Right ventricle myocardium superior (tissue), 1 donor: ENCODE measurements at places on chromosomes 5 and 9. TPM values are rescaled to one million over a fixed set of nuclear protein-coding genes. Genes with fewer than 3 reads are reported as not detected.

Gene TOR1A
- 12.0 TPM for total RNA-seq

DNA sequence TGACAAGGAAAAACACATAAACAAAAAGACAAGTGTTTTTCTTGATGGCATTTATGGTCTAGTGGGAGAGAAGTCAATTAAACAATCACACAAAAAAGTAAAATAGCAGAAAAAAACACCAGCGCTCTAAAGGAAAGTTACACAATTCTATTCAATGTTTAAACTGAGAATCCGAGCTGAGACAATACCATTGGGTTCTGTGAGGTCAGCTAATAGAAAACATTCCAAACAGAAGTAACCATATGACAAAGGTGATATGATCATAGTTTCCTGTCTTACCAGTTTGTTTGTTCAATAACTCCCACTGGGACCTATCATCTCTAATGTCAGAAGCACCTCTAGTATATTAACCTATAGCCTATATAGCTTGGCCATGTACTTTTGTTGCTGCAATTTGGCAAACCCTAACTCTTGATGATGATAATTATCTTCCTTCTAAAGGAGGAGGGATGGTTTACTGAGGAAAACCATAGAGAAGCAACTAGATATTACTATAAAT lies 1030.0 kb downstream of the CDH12 start:
- DNase-seq = no peak

DNA sequence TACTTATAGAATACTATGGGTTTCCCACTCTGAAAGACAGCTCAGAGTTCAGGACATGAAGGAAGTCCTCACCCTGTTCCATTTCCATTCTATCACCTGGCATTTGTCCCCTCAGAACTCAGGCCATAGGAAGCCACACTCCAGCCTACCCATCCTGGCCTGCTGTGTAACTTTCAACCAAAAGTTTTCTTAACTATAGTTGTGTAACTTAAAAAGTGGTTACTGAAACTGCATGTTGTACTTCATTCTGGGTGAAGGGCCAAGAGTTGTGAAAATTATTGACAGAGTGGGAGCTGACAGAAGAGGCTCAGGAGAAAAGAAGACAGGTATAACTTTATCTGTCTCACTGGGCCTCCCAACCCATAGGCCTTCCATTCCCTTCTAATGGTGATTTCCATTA lies 212.5 kb downstream of the RAB3C start:
- no peak for DNase-seq

GRCh38 chr9:130411566-130411915 lies 33.2 kb upstream of the ASS1 start:
- DNase-seq = no peak

DNA sequence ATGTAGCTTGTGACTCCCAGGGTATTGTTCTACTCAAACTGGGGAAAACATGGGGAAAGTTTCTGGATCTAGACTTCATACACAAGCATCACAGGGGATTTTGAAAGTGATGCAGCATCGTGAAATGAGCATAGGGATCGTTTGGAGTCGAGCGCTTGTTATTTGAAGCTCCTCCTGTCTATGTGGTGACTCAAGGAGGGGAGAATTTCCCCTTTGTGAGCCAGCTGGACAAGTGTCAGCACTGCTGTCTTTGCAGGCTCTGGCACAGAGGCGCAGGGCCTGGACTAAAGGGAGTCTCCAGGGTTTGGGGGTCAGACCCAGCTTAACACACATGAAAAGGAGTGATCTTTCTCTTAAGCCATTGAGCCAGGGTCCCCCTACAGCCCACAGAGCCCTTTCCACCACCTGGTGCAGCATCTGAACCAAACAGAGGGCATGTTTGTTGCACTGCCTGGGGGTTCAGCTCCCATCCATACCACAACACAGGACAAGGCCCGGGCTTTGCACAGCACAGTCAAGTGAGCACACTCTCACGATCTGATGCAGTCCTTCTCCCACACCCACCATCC lies 51.0 kb downstream of the IRF1 start:
- DNase-seq = peak; percentile 84

DNA sequence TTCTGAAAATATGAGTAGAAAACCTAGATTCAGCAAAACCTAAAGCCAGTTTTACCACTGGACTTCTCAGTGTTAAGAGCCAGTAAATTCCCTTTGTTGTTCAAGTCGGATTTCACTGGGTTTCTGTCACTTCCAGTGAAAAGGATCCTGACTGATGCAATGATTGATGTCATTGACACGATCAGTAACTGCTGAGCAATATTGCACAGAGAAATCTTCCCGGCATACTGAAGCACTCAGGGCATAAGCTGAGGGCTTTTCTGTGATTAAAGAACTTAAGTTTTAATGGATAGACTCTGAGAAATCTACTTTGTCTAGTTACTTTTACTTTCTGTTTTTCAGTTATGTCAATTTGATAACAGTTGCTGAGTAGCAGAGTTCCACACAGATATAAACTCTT lies 61.9 kb downstream of the DENND1A start:
- DNase-seq = no peak

DNA sequence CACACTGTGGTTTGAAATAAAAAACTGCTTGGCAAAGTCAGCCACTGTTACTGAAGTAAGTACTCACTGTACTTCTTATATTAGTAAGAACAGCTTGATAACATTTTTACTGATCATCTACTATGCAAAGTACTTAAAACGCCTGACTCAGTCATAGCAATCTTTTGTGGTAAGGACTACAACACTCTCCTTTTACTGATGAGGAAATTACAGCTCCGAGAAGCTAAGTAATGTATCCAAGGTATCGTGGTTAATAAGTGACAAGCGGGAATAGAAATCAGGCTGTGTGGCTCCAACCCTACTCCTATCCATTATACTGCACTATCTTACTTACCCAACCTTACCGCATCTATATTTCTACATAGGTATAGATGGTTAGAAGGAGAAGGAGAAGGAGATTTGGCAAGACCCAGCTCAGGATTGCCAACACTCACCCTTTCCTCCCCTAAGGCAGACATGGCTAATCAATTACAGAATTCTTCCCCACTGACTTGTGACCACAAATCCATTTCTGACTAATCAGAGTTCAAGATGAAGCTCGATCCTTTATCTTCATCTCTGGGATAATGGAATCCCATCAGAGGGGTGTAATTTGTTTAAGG lies 281.4 kb downstream of the SPOCK1 start:
- DNase-seq = no peak

- no peak for DNase-seq
These were observed 23.7 kb downstream of the G3BP1 start for GRCh38 chr5:151795426-151795825.

DNA sequence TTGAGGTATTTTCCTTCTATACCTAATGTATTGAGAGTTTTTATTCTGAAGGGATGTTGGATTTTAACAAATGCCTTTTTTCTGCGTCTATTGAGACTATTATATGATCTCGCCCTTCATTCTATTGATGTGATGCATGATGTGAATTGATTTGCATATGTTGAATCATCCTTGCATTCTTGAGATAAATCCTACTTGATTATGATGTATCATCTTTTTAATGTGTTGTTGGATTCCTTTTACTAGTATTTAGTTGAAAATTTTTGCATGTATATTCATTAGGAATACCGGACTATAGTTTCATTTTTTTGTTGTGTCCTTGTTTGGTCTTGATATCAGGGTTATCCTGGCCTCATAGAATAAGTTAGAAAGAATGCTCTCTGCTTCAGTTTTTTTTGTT lies 169.7 kb downstream of the NPR3 start:
- no peak for DNase-seq

GRCh38 chr9:121474231-121474947 lies 25.3 kb downstream of the GGTA1 start:
- no peak for DNase-seq

DNA sequence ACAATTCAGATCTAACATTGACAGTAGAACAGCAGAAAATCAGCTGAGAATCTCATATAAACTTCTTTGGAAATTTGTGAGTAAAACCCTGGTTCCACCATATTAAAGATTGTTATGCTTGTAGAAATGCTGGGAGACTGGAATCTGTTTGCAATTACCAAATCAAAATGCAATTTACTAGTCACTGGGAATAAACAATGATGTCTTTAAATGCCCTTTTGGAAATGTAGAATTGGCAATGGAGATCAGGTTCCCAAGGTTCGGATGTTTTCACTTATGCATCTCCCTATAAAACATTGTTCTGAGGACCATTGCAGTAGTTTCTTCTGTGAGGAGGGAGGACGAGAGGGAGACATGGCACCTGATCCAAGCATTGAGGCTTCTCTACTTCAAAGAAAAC lies 384.4 kb downstream of the TMEM167A start:
- no peak for DNase-seq

- no peak for DNase-seq
These were observed 5.1 kb upstream of the CCNJL start for GRCh38 chr5:160317434-160317833.

Gene NPR3
- total RNA-seq = 18.3 TPM

Gene CDH9
- total RNA-seq = not detected

GRCh38 chr9:121783521-121784507 lies 132.4 kb downstream of the DAB2IP start:
- peak; percentile 30 for DNase-seq

- peak; percentile 33 for DNase-seq
These were observed 12.2 kb downstream of the MYMK start for GRCh38 chr9:133512253-133513213.

DNA sequence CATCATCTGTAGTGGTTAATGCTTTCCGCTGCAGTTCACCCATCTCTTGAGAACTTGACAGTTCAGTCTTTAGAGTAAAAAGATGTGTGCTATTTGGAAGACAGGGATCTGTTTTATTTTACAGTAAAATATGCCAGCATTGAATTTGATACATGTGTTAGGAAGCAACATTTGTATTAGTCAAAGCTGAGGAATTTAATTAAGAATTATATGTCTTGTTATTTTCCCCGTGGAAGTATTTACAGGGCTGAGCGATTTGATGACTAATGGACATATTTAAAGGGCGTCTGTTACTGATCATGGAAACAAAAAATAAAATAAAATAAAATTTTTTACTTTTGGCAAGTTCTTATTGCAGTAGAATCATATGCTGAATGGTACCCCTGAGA lies 101.3 kb downstream of the PAM start:
- DNase-seq = no peak

DNA sequence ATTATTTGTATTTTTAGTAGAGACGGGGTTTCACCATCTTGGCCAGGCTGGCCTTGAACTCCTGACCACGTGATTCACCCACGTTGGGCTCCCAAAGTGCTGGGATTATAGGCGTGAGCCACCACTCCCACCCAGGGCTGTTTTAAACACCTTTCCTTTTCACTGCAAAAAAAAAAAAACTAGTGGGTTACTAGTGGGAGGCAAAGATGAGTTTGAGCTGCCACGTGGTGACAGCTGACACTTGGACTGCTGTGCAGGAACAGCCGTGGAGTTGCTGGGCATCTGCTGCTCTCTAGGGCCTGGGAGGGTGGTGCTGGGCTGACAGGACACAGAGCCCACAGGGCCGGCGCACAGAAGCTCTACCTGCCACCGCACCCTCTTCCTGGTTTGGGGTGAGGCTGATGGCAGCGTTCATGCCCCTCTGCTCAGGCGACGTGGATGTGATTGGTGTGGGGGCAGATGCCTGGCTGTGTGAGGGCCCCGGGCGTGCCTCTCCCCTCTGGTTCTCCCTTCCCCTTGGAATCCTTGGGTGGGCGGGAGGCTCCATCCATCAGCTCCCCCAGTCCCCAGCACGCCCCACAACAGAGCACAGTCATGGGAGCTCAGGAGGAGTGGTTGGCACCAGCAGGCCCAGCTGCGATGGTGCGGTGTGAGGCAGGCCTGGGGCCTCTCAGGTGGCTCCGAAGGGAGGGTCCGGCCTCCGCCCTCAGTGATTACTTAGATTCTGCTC lies 16.9 kb downstream of the RABL6 start:
- peak; percentile 25 for DNase-seq

DNA sequence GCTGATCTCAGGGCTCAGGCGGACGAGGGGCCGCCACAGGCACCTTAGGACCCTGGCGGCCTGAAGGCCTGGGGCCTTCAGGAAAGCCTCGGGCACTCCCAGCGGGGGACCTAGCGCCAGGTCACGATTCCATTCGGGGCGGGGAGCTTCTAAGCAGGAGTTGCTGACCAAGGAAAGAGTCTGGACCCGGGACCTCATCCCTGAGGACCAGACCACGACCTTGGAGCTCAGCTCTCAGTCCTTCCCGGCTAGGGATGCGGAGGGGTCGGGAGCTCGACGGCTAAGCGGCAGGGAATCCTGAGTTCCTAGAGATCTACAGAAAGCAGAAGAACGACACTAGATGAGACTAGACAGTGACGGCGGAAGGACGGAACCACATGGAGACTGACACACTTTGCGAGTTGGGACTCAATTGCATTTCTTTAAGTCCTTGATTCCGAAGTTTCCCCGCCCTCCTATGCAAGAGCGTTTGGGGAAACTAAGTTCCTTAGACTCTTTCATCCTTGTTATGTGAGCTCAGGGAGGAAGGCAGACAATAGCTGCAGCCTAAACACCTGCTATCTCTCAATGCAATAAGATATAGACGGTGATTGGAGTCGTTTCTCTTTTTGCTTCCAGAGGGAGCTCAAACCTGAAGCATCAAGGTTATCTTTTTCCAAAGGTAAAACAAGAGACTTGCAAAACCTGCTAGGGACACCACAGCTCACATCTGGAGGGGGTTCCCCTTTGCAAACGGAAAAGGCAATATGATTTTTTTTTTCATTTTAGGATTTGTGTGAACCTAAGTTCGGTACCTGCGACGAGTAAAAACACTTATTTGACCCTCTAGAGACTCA lies 9.7 kb downstream of the NR2F1-AS1 start:
- DNase-seq = no peak

- DNase-seq = no peak
These were observed 9.1 kb downstream of the SYK start for GRCh38 chr9:90810691-90811090.

DNA sequence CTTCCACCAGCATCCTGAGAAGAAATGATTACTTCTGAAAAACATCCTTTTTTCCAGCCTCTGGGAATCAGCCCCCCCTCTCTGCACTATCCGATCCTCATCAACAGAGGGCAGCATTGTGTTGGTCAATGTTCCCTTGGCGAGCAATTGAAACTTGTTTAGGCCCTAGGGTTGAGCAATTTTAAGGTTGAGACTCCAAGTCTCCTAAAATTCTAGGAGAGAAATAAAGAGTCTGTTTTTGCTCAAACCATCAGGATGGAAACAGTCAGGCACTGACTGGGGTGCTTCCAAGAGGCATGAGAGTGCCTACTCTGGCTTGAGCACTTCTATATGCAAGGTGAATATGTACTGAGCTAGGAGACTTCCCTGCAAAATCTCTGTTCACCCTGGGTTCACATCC lies 12.4 kb upstream of the CYFIP2 start:
- DNase-seq = no peak

GRCh38 chr5:75021219-75021618 lies 31.1 kb downstream of the GCNT4 start:
- DNase-seq = no peak

GRCh38 chr5:176704817-176705216 lies 57.5 kb downstream of the TSPAN17 start:
- DNase-seq = no peak

GRCh38 chr5:34687269-34688011 lies 31.3 kb downstream of the RAI14 start:
- no peak for DNase-seq

- peak; percentile 85 for DNase-seq
These were observed 1.0 kb upstream of the MEF2C start for GRCh38 chr5:88883836-88884607.

Gene DNAJB5
- total RNA-seq = 48.7 TPM

- DNase-seq = no peak
These were observed 42.7 kb downstream of the NDUFS4 start for GRCh38 chr5:53603009-53603687.

- no peak for DNase-seq
These were observed 6.8 kb upstream of the FST start for GRCh38 chr5:53473633-53474032.

GRCh38 chr9:21890696-21891095 lies 88.3 kb downstream of the MTAP start:
- DNase-seq = no peak

GRCh38 chr9:98161851-98162250 lies 30.6 kb downstream of the CORO2A start:
- DNase-seq = no peak
